ENCODE measurements at places on chromosomes 2 and 18.

- no peak for DNase-seq
These were observed 7.3 kb upstream of the ASIC4 start for GRCh38 chr2:219506802-219507526.

- DNase-seq = no peak
These were observed 168.8 kb upstream of the VRK2 start for GRCh38 chr2:57877811-57878170.

DNA sequence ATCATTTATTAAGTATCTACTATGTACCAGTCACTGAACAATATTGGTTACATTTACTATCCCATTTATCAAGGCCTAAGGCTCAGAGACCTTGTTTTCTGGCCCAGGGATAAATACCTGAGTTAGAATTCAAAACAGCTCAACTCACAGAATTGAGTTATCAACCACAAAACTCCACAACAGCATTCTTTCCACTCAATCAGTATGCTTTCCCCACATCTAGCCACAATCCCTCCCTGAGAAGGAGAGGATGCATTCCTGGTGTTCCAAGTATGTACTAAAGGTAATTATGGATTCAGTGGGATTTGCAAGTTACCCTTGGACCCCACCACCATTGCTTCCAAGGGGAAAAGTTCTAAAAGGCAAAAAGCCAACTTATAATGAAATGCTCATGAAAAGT is 104.2 kb upstream of the PID1 start:
- no peak for DNase-seq

- DNase-seq = peak; percentile 60
These were observed 38.7 kb downstream of the MCFD2 start for GRCh38 chr2:46876741-46877384.

- DNase-seq = no peak
These were observed 709.9 kb upstream of the PKDCC start for GRCh38 chr2:41337956-41338355.

Data from fibroblast of the conjunctiva (primary cell).